Activated CD4-positive, alpha-beta T cell treated with anti-CD3 and anti-CD28 coated beads, Interleukin-2, amount 10 ng/mL, durations not matched to agents 7 days and 5 days (primary cell): ENCODE measurements at places on chromosomes 13 and 19. TPM values are rescaled to one million over a fixed set of nuclear protein-coding genes. Genes with fewer than 3 reads are reported as not detected.
A peak's percentile ranks its signal among the peaks of the same experiment; 100 is the strongest.

Gene MAB21L1
- not detected for total RNA-seq

Gene TNNT1
- total RNA-seq: 0.32 TPM

Gene CSNK1A1L
- not detected for total RNA-seq

Gene ZNF813
- total RNA-seq: 6.8 TPM

Gene MISP
- not detected for total RNA-seq

Gene ZIM2
- not detected for total RNA-seq

Gene ZNF541
- total RNA-seq: 0.40 TPM

Gene COX6B1
- total RNA-seq: 474 TPM

Gene C1QTNF9
- total RNA-seq: not detected

Gene MEDAG
- not detected for total RNA-seq

Gene FBXO27
- total RNA-seq: not detected

DNA sequence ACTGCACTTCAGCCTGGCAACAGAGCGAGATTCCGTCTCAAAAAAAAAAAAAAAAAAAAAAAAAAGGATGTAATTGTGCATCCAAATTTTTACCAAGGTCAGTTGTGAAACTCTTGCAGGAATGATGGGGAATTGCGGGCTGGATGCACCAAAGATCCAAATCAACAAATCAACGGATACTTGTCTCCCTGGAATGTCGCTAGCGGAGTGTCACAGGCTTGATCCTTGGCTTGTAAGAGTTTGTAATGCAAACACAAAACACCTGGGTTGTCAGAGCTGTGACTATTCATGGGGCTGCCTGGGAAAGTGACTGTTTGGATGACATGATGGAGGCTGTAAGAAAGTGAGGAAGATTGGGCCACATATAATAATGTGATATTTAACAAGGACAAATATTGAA, 4.2 kb downstream of the KANK3 start:
- H3K4me1 ChIP-seq: peaks cover 18% of the 10 kb centered on the region
- H3K27ac ChIP-seq: no peak overlapping the region
- H3K36me3 ChIP-seq: no peaks in the 10 kb centered on the region
- no peak overlapping the region for H3K4me3 ChIP-seq
- DNase-seq: no peak

GRCh38 chr19:12140545-12141404, 625 bp upstream of the ZNF20 start:
- H3K36me3 ChIP-seq: peaks cover 33% of the 10 kb centered on the region
- H3K27me3 ChIP-seq: no peaks in the 10 kb centered on the region
- H3K4me3 ChIP-seq: peak overlapping the region; percentile 88
- DNase-seq: peak; percentile 89
- peak overlapping the region; percentile 46 for H3K27ac ChIP-seq

DNA sequence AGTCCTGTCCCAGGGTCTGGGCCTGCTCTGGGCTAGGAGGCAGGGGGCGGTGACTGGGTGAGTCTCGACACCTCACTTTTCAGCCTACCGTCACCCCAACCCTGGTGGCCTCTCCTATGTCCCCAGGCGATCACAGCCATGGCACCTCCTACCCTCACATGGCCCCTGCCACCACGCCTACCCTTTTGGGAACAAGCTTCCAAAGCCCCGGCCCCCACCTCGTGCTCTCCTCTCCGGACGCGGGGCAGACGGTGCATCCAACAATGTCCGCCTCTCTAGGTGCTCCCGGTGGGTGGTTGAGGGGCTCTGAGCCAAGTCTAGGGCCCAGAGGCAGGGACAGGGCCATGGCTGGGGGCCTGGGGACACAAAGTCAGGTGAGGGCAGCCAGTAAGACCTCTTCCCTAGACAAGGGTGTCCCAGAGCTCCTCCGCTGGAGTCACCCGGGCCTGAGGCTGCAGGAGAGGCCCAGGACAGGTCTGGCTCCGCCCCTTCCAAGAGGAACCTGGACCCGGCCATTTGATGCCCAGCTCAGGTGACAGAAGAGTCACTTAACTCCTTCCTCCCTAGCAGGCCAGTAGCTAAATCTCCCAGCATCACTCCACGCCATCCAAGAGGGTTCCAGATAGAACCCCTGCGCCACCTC, at the start of gene SYNE4:
TSS of gene SYNE4 (minus strand) at position 478 of the 643 bp plus-strand sequence. CDS start at position 346, 132 bp downstream.
- H3K4me3 ChIP-seq: peak within 1 kb of the TSS; percentile 50
- no peak for DNase-seq
- peak within 1 kb of the TSS; percentile 79 for H3K27ac ChIP-seq

GRCh38 chr13:76886005-76886291, 257 bp downstream of the KCTD12 start:
- no peak for DNase-seq
- H3K4me1 ChIP-seq: peaks cover 29% of the 10 kb centered on the region
- peak overlapping the region; percentile 71 for H3K27ac ChIP-seq

GRCh38 chr19:41116261-41116660, 2.0 kb downstream of the CYP2F1 start:
- H3K4me1 ChIP-seq: peaks cover 14% of the 10 kb centered on the region
- H3K27me3 ChIP-seq: peaks cover 19% of the 10 kb centered on the region
- no peak overlapping the region for H3K27ac ChIP-seq
- no peak overlapping the region for H3K4me3 ChIP-seq

DNA sequence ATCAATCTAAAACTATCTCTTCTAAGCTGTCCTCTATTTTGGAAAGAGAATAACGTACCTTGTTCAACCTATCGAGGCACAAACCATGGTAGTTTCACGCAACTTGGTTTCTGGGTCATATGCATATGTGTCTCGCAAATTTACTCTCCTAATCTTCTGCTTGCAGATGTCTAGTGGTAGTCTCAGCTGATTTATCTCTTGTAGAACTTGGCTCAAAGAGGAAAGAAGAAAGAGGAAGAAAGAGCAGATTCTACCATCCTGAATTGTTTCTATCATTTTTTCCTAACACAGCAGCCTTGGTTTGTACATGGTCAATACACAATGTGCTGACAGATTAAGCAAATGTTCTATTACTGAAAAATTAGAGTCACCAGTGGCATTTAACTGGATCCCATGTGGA, 282.3 kb downstream of the SPRY2 start:
- no peaks in the 10 kb centered on the region for H3K4me1 ChIP-seq
- no peak for DNase-seq
- H3K4me3 ChIP-seq: no peak overlapping the region
- no peak overlapping the region for H3K27ac ChIP-seq

DNA sequence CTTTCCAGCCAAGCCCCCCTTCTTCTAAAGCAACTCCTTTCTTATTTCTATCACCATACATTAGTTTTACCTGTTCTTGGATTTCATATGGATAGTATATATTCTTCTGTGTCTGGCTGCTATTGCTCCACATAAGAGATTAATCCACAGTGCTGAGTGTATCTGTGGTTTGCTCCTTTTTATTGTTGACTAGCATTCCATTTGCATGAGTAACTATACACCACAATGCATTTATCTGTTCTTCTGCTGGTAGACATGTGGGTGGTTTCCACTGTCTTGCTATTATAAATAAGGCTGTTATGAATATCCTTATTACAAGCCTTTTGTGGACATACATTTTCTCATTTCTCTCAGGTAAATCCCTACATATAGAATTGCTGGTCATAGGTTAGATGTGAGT, 138.2 kb downstream of the SLC7A1 start:
- H3K36me3 ChIP-seq: no peaks in the 10 kb centered on the region
- H3K27ac ChIP-seq: no peak overlapping the region
- H3K27me3 ChIP-seq: peaks cover 11% of the 10 kb centered on the region
- no peak overlapping the region for H3K4me3 ChIP-seq
- H3K4me1 ChIP-seq: no peaks in the 10 kb centered on the region
- DNase-seq: no peak

- no peaks in the 10 kb centered on the region for H3K4me1 ChIP-seq
- H3K4me3 ChIP-seq: no peak overlapping the region
- no peak overlapping the region for H3K27ac ChIP-seq
- H3K27me3 ChIP-seq: peaks cover 21% of the 10 kb centered on the region
Measured at GRCh38 chr13:29689548-29689947, 94.1 kb upstream of the SLC7A1 start.

- H3K4me3 ChIP-seq: no peak overlapping the region
- no peaks in the 10 kb centered on the region for H3K36me3 ChIP-seq
- no peak for DNase-seq
- peaks cover 3% of the 10 kb centered on the region for H3K27me3 ChIP-seq
- H3K27ac ChIP-seq: no peak overlapping the region
Measured at GRCh38 chr13:33213024-33213768, 72.4 kb downstream of the STARD13 start.

GRCh38 chr13:29454931-29455481, 140.5 kb downstream of the SLC7A1 start:
- H3K27ac ChIP-seq: no peak overlapping the region
- H3K4me3 ChIP-seq: no peak overlapping the region
- DNase-seq: no peak
- peaks cover 11% of the 10 kb centered on the region for H3K27me3 ChIP-seq

DNA sequence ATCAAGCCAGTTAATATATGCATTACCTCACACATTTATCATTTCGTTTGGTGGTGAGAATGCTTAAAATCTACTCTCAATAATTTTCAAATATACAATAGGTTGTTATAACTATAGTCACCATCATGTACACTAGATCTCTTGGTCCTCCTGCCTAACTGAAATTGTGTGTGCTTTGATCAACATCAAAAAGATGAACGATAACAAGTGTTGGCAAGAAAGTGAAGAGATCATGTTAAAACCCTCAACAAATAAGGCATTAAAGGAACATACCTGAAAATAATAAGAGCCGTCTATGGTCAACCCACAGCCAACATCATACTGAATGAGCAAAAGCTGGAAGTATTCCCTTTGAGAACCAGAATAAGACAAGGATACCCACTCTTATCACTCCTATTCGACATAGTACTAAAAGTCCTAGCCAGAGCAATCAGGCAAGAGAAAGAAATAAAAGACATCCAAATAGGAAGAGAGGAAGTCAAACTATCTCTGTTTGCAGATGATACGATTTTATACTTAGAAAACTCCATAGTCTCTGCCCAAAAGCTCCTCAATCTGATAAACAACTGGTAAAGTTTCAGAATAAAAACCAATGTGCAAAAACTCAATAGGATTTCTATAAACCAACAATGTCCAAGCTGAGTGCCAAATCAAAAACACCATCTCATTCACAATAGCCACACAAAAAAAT, 27.9 kb upstream of the OR10H1 start:
- H3K27me3 ChIP-seq: no peaks in the 10 kb centered on the region
- H3K4me3 ChIP-seq: no peak overlapping the region
- DNase-seq: no peak
- H3K36me3 ChIP-seq: peaks cover 3% of the 10 kb centered on the region

DNA sequence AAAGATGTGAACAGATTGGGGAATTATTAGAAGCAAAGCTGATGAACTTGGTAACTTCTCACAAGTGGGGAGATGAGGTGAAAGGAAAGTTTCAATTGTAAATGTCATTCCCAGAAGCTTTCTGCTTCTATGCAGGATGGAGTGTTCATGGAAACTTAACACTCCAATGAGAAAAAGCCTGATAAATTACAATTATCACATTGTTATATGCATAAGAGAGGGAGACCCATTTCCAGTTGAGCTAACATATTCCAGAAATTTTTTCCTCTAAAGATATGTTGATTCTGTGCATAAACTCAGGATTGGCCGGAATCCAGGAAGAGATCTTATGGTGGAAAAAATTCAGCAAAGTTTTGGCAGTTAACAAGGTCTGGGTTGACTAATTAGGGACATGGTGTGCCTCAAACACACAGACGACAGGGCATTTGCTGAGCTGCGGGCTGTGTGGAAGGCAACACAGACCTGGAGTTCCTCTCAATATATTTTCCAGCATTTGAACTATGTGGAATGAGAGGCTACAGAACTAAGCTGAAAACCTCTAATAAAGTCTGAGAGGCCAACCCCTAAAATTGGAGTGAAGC, 64.9 kb upstream of the FGF14 start:
- H3K36me3 ChIP-seq: no peaks in the 10 kb centered on the region
- no peaks in the 10 kb centered on the region for H3K4me1 ChIP-seq
- DNase-seq: no peak
- H3K27me3 ChIP-seq: peaks cover 14% of the 10 kb centered on the region
- no peak overlapping the region for H3K27ac ChIP-seq
- H3K4me3 ChIP-seq: no peak overlapping the region

DNA sequence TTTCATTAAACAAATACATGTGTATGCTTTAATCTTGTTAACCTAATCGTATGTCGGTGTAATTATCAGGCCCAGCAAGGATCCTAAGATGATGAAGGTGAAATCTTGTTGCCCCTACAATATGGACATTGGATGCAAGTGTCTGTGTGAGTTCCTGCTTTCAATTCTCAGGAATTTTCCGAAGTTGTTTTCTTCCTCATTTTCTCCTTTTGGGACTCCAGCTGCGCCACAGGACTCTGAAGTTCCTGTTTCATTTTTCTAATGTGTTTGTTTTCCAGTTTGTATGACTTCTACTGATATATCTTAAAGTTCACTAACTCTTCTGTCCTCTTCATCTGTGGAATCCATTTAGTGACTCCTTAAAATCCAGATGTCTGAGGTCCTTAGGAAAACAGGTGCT, 11.9 kb upstream of the OR7D2 start:
- DNase-seq: no peak
- peaks cover 63% of the 10 kb centered on the region for H3K36me3 ChIP-seq
- H3K27ac ChIP-seq: no peak overlapping the region
- no peaks in the 10 kb centered on the region for H3K27me3 ChIP-seq
